ENCODE measurements at places on chromosomes 3 and 15.

GRCh38 chr15:96054621-96055020 lies 275.9 kb upstream of the NR2F2 start:
- no peak for DNase-seq

- peak; percentile 27 for DNase-seq
Observed at GRCh38 chr3:171458071-171458863, 1.9 kb downstream of the TNIK start.

DNA sequence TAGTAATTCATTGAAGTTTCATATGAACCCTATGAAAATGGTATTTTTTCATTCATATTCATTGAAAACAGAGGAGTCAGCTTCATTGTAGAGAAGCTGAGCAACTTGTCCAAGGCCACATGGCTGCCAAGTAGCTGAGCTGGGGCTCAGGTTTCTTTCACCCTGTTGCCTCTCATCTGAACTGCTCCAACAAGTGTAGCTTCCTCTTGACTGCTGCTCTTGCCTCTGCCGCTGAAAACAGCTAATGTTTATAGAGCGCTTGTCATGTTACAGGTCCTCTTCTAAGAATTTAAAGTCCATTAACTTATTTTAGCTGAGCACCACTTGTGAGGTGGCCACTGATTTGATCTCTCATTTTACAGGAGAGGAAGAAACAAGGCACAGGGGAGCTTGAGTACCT lies 81.1 kb downstream of the PDCD6IP start:
- DNase-seq, result no peak

DNA sequence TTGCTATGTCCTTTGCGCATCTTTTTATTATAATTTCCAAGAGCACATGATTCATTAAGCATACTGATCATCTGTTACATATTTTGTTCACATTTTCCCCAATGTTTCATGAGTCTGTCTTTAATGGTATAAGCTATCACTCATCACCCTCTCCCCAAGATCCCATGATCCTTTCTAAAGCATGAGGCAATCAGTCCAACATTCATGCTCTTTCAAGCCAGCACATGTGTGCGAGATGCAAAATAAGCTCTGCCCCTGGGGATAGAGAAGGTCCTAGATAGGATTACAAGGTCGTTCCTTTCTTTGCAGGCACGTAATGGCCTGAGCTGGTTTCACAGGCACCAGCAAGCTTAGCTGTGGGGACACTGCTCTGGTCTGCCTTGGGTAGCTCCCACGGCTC lies 32.2 kb upstream of the B3GNT5 start:
- DNase-seq, result no peak

GRCh38 chr3:79286882-79287281 lies 480.9 kb downstream of the ROBO1 start:
- DNase-seq, result no peak

GRCh38 chr3:135556174-135556573 lies 409.4 kb upstream of the PPP2R3A start:
- DNase-seq, result no peak

DNA sequence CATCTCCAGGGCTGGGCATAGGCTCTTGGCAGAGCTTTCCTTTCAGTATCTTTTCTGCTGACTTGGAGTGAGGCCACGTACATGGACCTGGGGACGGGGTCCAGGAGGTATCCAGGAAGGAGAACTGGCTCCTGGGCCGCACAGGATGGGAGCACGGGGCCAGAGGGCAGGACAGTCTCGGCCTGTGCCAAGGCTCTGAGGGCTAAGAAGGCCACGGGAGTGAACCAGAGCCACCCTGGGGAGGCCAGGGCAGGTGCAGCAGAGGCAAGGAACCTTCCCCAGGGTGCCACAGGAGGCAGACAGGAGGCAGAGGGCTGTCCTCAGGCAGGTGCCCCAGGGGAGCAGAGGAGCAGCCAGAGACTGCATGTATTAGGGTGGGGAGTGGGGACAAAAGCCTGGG lies 50.3 kb downstream of the PLXNA1 start:
- no peak for DNase-seq

DNA sequence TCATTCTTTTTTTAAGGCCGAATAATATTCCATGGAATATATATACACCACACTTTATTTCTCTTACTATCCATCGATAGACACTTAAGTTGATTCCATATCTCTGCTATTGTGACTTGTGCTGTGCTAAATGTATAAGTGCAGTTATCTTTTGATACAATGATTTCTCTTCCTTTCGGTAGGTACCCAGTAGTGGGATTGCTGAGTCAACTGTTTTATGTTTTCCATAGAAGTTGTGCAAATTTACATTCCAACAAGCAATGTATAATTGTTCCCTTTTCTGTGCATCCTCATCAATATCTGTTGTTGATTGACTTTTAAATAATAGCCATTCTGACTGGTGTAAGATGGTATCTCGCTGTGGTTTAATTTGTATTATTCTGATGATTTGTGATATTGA lies 81.0 kb downstream of the STXBP5L start:
- DNase-seq, result no peak
